ENCODE measurements at places on chromosomes 1 and 21.

GRCh38 chr1:152679459-152679858, 4.4 kb downstream of the LCE2C start:
- DNase-seq: no peak

DNA sequence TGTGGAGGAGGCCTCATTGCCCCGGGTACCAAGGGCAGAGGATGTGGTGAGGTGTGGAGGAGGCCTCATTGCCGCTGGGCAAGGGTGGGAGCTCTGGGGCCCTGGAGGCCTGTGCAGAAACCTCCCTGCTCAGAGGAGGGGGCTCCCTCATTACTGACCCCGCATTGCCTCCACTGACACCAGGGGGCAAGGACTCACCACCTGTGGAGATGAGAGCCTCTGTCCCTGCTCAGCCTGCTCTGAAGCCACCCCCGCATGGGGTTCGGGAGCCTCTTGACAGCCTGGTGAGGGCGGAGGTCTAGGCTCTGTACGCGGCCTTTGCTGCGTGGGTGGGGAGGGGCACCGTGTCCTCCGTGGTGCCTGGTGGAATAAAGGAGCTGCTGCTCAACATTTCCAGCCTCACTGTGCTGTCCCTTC, 95.0 kb upstream of the COL6A1 start:
- no peak for DNase-seq

- DNase-seq: no peak
Observed at GRCh38 chr1:201214461-201214860, 23.8 kb downstream of the IGFN1 start.

DNA sequence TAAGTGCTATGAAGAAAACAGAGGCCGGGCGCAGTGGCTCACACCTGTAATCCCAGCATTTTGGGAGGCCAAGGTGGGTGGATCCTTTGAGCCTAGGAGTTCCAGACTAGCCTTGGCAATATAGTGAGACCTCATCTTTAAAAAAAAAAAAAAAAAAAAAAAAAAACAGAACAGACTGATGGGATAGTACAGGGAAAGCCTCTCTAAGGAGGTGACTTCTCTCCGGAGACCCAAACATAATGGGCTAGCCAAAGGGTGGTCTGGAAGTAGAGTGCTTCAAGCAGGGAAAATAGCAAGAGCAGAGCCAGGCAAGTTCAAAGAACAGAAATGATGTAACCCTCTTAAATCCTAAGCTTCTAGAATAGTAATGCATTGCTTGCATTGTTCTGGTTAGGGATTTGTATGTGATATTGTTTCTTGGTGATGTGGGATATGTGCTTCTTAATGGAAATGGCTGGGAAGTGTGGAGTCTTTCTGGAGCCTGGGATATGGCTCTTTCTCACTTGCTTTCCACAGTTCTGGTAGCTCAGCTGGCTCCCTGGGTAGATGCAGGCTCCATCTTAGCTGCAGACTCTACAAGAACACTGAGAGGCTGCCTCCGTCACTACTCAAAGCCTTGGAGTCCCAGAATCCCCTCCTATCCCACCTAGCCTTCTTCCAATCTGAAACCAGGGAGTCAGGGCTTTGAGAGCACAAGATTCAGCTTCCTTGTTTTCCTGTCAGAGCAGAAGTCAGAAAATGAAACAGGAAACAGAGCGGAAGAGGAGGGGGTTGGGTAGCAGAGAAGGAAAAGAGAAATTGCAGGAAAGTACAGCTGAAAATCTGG, 1.9 kb upstream of the PIGV start:
- peak; percentile 46 for DNase-seq

GRCh38 chr1:19229828-19230325, 19.8 kb upstream of the UBR4 start:
- no peak for DNase-seq
